ENCODE measurements at places on chromosomes 13 and 19.

DNA sequence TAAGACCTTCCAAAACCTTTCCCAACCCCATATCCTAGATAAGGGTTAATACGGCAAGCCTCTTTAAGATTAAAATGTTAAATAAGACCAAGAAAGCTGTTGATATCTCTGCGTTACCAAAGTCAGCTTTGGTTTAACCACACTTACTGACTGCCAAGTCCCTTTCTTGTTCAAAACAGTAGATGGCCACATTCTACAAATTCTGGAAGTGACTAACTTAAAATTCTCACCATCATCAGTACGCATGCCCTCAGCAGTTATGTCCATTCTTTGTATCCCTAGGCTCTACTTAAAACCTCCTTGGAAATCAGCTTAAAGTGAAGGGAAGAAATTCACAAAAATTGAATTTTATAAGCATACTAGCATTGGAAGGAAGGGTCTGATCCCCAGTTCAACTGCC lies 23.6 kb downstream of the SOHLH2 start:
- no peak for DNase-seq

- DNase-seq: no peak
These were observed 122.1 kb upstream of the GPR12 start for GRCh38 chr13:26882731-26883130.

DNA sequence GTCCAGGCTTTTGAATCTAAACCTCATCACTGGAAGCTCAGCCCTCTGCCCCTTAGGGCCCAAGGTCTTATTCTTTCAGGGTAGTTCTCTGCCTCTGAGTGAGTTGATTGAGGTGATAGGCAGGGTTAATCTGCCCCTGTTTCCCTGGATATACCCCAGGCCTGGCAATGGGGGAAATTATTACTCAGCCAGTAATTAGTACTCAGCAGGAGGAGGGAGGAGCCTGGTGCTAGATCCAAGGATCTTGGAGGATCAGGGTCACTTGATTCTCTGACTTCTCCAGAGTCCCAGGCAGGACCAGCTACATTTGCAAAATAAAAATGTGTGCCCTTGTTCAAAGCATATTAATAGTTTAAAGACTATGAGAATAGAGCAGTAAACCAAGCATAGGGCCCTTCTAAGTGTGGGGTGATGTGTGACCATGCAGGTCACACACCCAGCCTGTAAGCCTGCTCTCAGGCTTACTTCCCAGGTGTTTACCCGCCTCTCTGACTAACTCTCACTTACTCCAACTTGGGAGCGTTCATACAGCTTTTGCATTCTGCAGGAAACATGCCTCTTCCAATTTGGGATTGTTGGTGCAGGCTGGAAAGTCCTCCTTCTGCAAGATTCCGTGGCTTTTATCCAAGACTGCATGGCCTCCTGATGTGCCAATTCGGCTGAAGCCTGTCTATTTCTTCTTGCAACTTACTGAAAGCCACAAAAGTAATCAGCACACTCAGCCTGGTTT lies 7.9 kb upstream of the STK24 start:
- DNase-seq: no peak

DNA sequence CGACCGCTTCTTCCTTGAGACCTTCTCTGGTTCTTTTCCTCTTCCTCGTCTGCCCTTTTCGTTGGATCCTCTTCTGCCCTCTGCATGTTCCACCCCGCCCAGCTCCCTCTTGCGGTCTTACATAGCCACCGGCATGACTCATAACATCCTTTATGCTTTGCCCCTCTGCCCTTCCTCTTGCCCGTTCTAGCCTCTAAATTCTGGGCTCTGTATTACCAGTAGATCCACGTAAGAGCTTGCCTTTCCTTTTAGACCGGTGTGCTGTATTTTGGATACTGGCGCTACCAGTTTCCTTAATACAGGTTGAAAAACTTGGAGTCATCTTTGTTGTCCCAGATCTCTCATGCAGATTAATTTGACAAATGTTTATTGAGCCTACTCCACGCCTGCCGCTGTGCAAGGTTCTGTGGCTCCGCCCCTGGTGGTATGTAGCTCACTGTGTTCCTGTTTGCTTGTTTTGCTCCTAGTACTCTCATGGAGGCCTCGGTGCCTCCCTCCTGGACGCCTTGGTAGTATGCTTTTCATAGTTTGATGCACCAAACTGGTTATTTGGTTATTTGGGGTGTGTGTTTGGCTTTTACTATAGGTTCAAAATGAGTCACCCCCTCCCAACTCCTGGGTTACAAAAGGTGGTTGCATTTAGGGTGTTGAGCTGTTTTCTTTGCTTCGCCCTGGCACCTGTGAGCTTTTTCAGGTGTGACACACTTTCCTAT lies 1.7 kb downstream of the GTF3A start:
- DNase-seq: peak; percentile 68

DNA sequence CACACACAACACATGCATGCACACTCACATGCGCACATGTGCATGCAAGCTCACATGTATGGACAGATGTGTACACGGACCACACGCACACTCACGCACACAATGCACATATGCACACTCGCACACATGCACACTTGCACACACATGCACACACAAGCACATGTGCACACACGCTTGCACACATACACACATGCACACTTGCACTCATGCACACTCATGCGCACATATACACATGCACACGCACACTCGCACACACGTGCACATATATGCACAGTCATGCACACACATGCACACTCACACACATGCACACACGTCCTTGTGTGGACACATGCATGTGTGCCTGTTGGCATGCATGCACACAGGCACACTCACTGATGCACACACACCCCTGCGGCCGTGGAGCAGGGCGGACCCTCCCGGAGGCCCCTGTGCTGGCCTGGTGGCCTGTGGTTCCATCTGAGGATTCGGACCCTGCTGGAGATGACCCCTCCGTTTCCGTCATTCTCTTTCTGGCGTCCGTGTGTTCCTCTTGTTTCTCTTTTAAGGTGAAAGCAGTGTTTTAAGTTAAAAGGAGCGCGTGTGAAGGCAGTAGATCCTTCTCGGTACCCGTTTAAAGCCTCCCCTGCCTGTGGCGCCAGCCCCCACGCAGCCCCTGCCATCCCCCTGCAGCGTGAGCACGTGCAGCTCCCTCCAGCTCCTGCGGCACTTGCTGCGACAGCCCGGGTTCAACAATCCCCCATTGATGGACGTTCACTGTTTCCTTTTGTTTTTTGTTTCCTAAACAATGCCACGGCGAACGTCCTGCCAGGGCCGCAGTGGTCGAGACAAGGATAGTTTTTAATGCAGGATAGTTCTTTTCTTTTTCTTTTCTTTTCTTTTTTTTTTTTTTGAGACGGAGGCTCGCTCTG lies 5.6 kb downstream of the NDUFS7 start:
- DNase-seq: no peak

GRCh38 chr19:47539747-47540311 lies 25.0 kb upstream of the NAPA start:
- DNase-seq: no peak

DNA sequence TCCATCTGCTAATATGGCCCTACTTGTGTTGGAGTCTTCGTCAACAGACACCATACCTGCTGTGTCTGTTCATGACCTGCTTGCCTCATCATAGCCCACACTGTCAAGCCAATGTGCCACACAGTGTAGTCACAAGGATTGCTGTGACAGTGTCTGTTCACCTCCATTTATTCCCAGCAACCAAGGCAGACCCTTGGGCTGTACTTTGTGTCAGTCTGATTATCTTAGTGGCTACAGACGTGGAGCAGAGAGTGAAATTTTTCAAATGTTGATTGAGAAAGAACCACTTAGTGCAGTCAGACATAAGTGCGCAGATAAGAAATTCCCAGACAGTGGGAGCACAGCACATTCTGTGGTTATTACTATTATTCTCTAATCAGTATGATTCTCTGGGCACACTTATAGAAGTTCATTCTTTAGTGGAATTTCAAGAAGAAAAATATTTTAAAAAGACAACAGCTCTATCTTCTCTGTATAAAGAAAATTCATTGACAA lies 184.6 kb downstream of the GPC6 start:
- no peak for DNase-seq

DNA sequence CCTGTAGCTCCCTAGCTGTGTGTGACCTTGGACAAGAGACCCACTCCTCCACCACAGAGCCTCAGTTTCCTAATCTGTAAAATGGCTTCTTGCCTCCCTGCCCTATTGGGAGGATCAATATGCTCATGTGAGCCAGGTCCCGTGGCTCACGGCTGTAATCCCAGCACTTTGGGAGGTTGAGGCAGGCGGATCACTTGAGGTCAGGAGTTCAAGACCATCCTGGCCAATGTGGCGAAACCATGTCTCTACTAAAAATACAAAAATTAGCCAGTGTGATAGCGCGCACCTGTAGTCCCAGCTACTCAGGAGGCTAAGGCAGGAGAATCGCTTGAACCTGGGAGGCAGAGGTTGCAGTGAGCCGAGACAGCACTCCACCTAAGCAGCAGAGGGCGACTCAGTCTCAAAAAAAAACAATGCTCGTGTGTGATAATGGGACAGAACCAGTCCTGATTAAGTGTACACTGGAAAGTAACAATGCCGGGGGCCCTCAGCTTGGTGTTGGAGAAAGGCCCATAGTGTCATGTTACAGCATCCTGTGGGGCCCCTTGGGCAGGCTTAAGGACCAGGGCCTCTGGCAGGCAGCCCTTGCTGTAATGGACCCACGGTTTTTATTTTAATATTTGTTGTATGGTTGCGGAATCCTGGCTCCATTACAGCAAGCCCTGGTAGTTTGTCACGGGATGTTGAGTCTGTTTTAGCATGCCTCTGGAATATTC lies 6.8 kb downstream of the RPS11 start:
- peak; percentile 72 for DNase-seq

- no peak for DNase-seq
These were observed 17.0 kb upstream of the TMEM255B start for GRCh38 chr13:113742000-113742441.

- no peak for DNase-seq
These were observed 413.1 kb upstream of the ARGLU1 start for GRCh38 chr13:106981051-106981450.

GRCh38 chr19:39347332-39348164 lies 5.3 kb downstream of the SAMD4B start:
- DNase-seq: no peak

DNA sequence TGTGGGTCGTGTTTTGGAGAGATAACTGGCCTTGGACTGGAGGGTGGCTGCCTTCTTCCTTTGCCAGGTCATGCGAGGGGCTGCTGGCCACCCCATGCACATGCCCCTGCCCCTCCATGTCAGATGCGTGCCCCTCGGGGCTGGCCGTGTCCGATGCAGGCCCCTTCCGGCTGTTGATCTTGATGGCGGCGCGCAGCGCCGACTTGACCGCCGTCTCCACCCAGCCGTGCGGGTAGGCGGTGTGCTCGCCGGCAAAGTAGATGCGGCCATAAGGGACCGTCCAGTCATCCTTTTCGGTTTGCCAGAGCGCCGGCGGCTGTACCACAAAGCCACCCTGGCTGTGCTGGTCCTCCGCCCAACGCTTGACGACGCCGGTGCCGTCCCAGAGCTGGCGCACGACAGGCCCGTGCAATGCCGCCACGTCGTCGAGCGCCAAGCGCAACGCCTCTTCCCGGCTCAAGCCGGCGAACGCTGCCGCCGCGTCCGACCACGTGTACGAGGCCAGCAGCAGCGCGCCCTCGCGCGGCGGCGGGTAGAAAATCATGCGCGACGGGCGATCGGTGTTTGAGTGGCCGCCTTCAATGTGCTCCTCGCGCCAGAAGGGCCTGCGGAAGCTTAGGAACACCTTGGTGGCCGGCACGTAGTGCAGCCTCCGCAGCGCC lies 6.9 kb downstream of the IL4I1 start:
- DNase-seq: no peak

GRCh38 chr13:98239162-98240076 lies 62.4 kb upstream of the RNF113B start:
- DNase-seq: no peak

DNA sequence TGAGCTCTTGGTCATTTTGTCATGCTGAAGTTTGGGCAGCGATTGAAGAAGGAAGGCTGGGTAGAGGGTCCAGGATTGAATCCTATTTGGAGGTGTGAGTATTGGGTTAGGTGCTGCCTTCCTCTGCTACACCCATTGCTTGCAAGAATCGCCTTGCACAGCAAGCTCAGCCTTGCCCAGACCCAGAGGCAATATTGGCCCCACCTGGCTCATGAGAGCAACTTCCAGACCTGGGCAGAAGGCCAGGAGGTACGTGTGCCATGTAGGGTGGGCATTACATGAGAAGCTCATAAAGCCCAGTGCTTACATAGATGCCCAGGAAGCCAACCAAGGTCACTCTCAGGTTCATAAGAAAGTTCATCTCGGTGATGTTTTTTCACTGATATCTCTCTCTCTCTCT lies 718.0 kb downstream of the EFNB2 start:
- DNase-seq: no peak

DNA sequence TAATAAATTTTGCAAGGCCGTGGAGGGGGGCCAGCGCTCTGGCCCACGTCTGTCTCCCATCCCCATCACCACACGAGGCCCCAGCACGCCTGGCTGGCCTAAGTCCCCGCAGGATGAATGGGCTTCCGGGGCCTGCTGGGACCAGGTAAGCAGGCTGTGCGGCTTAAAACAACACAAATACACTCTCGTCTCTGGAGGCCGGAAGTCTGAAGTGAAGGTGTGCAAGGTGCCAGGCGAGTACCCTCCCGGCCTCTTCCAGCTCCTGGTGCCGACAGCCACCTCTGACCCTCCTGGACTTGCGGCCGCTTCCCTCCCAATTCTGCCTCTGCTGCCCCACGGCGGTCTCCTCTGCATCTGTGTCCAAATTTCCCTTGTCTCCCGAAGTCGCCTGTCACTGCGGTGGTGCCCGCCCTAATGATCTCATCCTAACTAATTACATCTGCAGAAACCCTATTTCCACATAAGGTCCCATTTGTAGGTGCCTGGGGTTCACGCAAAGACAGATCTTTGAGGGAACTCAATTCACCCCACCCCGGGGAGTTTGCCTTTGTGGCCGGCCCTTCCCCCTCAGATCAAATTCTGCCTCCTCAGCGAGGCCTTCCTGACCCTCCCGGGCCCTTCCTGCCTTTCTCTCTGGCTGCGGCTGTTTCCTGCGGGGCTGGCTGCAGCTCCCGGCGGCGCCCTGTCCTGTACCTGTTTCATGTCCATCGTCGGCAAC lies 8.1 kb upstream of the PTBP1 start:
- no peak for DNase-seq

DNA sequence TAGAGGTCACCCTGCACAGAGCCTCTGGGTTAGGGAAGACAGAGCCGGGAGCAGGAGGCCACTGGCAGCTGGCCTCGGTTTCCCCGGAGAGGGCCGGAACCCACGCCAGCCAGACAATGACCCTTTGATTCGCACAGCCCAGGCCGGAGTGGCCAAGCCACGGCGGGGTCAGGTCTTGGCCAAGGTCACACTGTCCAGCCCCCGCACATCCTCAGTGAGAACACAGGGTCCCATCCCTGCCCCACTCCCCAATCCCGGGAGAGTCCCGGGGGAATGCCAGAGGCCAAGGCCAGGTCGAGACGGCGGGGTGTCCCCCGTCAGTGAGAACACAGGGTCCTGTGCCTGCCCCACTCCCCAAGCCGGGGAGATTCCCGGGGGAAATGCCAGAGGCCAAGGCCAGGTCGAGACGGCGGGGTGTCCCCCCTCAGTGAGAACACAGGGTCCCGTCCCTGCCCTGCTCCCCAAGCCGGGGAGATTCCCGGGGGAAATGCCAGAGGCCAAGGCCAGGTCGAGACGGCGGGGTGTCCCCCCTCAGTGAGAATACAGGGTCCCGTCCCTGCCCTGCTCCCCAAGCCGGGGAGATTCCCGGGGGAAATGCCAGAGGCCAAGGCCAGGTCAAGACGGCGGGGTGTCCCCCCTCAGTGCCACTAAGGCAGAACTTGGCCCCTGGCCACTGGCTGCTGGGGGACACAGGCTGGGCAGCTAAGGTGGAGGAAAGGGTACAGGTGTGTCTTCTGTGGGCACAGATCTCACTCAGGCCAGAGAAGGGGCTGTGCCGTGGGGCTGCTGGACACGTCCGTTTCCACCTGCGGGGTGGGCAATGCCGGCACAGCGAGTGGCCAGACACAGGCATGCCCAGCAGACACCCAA lies 1.7 kb upstream of the FSTL3 start:
- no peak for DNase-seq

GRCh38 chr19:5697022-5697889 lies 7.2 kb downstream of the RPL36 start:
- no peak for DNase-seq

Measured in HFF-Myc (cell line).